ENCODE measurements at places on chromosomes 5 and 9.

DNA sequence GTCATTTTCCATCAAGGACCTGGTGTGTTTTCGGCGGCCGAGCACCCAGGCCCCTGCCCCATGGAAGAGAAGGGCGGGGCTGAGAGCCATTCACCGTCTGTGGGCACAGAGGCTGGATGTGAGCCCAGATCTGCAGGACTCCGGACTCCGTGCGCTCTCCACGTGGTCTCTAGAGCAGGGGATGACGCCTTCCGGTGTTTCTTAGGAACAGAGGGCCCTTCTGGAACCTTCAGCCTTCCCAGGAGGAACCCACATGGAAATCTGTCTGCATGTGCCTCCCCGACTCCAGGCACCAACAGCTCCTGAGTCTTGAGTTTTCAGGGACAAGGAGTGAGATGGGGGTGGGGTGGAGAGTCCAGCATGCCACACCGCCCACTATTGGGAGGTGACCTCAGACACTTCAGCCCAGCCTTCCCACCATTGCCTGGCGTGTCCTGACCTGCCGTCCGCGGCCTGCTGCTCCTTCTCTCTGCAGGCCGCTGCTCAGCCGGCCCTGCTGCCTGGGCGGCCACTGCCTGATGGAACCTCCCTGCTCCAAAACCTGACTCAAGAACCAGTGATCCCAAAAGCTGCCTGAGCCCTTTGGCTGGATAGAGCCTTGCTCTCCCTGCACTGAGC is 2.4 kb upstream of the RXRA start:
- no peak for DNase-seq

DNA sequence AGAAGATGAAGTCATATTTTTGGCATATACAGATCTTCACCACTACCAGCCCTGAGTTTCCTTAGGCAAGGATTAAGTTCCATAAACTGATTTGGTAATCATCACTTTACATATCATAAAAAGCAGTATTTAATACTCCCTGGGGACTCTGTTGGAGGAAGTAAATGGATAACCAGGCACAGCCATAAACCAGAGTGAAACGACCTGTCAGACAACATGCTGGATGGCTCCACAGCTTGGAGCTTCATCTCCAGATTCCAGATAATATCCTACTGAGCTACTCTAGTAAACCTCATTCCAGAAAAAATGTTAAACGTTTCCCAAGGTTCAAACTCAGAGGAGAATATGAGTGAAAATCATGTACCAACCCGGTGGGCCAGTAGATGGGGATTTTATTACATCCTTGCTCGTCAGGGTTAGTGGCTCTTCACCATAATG is 109.2 kb downstream of the BASP1 start:
- no peak for DNase-seq

- DNase-seq = no peak
Measured at GRCh38 chr5:174725991-174726601, 1.7 kb downstream of the MSX2 start.

GRCh38 chr5:81353189-81353588 is 40.7 kb downstream of the ACOT12 start:
- no peak for DNase-seq

GRCh38 chr5:133240425-133241091 is 188.7 kb downstream of the HSPA4 start:
- DNase-seq = no peak

DNA sequence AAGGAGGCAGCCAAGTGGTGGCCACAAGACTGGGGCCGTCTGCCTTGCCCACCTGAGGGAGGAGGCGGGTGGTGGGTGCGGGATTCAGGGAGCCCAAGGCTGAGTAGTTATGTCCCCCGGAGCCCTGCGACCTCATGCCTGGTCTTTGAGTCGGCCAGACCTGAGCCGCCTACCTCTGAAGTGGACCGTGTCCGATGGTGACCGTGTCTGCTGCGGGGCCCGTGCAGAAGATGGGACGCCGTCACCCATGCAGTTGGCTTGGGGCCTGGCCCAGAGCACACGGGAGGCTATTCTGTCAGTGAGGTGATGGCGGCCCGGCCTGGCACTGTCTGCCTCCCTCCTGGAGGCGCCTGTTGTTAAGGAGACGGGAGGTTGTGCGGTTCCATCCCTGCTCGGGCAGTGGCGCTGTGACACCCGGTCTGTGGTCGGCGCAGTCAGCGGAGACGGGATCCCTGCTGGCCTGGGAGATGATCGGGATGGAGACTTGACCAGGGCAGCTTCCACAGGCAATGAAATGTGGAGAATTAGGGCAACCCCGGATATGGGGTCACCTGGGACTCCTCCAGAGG is 62.5 kb upstream of the FCN2 start:
- DNase-seq = no peak

DNA sequence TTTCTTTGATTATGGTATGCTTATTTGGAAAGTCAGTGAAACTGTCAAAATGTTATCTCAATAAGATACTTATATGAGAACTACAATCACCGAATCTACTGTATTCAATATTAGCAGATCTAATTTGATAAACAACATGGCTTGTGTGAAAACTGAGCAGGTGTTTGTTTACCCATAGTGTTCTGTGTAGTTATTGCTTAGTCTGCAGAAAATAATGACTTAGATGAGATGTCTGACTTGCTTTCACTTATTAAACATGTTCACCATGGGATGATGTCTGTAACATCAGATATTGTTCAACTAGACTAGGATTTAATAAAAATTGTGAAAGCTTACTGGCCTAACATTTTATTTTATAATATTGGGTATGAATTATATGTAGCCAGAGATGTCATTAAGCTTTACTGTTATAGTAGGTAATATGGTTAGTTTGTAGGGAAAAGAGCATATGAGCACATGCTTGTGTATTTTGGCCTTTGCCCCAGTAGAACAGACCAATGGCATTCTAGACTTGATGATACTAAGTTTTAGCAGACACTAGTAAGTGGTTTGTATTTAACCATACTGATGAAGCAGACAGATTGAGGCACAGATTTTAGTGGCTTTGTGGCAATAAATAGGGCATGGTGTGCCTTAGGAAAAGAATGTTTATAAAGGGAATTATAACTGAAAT is 16.4 kb downstream of the SUB1 start:
- DNase-seq = no peak

- no peak for DNase-seq
Measured at GRCh38 chr5:153807801-153808200, 230.9 kb downstream of the FAM114A2 start.

GRCh38 chr5:163561339-163561738 is 55.9 kb downstream of the MAT2B start:
- no peak for DNase-seq

- DNase-seq = no peak
Measured at GRCh38 chr9:126536131-126536530, 77.6 kb upstream of the LMX1B start.

DNA sequence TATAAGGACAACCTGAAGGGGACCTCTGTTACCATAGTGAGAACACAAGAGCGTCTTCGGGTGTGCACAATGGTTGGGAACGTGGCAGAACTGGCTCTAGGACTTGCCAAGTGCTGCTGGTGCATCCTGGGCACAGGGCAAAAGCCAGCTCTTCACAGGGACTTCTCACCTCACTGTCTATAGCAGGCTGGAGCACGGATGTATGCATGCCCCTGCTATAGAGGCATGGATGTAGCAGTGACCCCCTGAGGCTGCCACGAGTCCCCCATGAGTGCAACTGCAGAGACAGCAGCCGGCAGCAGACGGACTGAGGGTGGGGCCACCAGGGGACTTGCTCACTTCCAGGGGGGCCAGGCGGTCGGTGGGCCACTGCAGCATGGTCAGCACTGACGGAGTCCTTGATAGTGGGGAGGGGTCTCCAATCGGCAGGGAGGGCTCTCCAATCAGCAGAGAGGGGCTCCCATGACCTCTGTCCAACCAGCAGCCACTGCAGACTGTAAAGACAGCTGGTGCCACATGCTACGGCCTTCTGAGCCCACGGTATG is 64.9 kb downstream of the SEMA4D start:
- DNase-seq = no peak

GRCh38 chr9:92723299-92723625 is 41.4 kb downstream of the BICD2 start:
- no peak for DNase-seq

GRCh38 chr5:158872455-158872854 is 227.3 kb downstream of the EBF1 start:
- no peak for DNase-seq

DNA sequence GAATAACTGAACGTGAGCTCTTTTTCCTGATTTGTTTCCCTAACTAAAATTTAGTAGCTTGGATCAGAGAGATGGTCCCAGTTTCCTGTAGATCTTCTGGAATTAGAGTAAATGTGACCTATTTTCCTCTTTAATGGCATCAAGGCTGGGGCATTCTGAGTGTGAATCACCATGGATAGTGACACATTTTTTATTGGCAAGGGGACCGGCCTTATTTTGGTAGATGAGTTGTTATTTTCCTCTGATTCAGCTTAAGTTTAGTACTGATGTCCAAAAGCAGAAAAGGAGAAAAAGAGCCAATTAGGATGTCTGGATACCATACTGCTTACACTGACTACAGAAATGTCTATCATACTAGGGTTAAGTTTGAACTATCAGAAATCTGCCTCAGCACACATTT is 68.1 kb downstream of the RNF38 start:
- DNase-seq = no peak

DNA sequence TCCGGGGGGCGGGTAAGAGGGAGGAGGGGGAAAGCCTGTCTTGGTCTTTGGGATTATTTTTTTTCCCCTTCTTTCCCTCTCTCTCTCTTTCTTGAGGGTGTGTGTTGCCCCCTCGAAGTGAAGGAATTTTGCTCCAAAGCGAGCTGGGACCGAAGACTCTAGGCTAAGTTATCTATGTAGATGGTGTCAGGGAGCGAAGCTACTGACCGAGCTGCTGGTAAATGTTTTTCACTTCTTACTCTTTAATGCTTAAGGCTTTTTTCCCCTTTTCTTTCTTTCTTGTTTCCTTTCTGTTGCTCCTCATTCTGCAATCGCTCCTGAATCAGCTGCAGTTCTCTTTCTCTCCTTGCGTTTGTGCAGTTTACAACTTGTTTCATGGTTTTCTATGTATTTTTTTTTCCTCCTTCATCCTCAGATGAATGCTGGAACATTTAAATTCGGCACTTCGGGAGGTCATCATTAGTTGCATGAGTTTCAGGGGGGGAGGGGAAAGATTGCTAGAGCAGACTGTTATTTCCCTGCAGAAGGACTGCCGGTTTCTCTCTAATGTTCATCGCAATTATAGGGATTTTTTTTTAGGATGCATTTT is 1312.0 kb upstream of the WWC1 start:
- DNase-seq = no peak

DNA sequence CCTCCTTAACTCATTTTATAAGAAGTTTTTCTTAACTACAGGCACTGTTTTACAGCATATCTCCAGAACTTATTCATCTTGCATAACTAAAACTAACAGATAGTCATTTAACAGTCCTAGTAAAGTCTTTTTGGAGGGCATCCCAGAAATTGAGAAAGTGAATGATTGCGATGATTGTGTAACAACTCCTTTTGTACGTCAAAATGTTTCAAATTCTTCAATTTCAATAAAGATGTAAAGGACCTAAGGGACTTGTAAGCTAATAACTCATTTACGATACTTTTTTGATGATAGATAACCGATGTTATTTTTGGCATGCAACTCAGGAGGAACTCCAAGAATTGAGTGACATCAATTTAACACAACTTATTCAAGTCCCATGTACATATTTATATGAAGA is 42.7 kb downstream of the SVEP1 start:
- no peak for DNase-seq

GRCh38 chr5:171700318-171700912 is 85.2 kb upstream of the SMIM23 start:
- no peak for DNase-seq

DNA sequence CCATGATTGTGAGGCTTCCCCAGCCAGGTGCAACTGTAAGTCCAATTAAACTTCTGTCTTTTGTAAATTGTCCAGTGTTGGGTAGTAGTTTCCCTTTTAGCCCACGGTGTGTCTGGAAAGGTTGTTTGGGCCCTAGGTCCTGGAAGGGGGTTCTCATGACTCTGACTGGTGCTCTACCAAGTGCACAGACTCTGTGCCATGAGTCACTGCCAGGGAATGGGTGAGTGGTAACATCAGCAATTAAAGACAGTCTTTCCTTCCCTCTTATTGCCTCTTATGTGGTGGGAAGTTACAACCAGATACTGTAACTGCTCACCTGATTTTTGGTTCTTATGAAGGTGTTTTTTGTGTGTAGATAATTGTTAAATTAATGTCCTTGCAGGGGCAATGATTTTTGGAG is 141.2 kb downstream of the PRDM9 start:
- no peak for DNase-seq

DNA sequence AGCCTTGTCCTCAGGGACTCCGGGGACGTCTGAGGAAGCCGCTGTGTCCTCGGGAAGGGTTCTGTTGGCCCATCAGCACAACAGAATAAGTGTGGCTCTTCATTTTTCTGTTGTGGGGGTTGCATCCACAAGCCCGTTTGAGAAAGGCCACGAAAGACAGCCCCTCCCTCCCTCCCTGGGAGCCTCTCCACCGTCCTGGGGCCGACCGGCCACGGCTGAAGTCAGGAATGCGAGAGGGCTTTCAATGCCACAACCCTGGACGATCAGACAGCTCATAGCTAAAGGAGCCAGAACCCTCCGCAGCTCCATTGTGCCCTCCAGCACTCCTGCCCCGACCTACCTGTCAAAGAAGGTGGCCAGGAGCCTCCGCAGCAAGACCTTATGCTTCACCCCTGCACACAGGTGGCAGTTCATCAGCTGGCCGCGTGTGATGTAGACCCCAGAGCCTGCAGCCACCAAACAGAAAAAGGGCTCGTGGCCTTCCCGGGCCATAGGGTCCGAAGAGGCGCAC is 52.4 kb upstream of the UBAC1 start:
- peak; percentile 1 for DNase-seq

DNA sequence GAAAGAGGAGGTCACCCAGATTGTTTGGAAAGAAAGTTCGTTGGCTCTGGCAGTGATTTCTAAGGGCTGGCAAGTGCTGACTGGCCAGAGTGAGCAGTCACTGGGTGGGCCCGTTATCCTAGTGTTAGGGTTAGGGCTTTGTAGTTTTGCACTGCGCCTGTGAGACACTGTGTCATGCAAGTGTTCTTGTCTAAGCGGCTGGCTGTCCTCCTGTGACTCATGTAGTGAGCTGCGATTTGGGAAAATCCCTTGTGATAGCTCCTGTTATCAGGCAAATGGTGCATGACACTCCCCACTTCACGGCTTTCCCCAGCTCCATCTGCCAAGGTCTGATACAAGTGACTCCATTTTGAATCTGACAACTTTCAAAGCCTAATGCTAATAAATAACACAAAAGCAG is 526.0 kb upstream of the ADAMTS16 start:
- DNase-seq = no peak

GRCh38 chr9:128091571-128091970 is 23.5 kb downstream of the SLC25A25 start:
- DNase-seq = no peak

- no peak for DNase-seq
Measured at GRCh38 chr5:157088342-157088990, 20.4 kb downstream of the HAVCR2 start.

DNA sequence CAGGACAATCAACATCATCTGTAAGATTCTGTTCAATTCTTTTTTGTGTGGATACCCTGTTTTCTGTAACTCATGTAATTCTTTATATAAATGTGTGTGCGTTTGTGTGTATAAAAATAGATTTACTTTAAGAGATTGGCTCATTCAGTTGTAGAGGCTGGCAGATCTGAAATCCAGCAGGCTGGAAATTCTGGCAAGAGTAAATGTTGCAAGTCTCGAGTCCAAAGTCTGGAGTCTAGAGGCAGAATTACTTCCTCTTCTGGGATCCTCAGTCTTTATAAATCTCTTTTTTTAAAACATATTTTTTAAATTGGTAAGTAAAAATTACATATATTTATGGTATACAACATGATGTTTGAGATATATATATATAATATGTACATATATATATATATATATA is 202.1 kb upstream of the TMEM161B start:
- DNase-seq = no peak
